ENCODE measurements at places on chromosomes 7 and 10. TPM values are rescaled to one million over a fixed set of nuclear protein-coding genes. Genes with fewer than 3 reads are reported as not detected.

Gene DHTKD1
- 9.0 TPM for total RNA-seq

Gene LAMB1
- 104 TPM for total RNA-seq

Gene ZPBP
- total RNA-seq: not detected

Gene NCF1
- 0.29 TPM for total RNA-seq

Gene ASB13
- total RNA-seq: 22.2 TPM

Gene PLEKHS1
- total RNA-seq: 0.03 TPM

Gene LIPJ
- not detected for total RNA-seq
